ENCODE measurements at places on chromosomes 3 and 15.
A peak's percentile ranks its signal among the peaks of the same experiment; 100 is the strongest.

DNA sequence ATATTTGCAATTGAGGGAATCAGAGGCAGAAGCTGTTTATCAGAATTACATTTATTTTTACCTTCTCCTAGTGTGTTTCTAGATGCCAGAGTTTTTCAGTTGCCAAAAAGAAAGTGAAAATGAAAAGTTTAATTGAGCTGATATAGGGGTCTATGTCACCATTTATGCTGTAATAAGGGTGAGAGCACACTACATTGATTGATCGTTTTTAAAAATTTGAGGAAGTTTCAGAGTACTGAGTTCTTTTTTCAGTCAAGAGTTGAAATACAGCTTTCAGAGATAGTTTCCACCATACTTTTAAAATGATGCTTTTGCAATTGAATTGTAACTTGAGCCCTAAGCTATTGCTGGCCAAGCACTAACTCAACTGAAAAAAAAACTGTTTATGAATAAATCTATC is 326.9 kb downstream of the UNC13C start:
- no peak for DNase-seq

GRCh38 chr15:63783441-63783840 is 50.3 kb downstream of the HERC1 start:
- no peak for DNase-seq

GRCh38 chr3:173983343-173983742 is 585.8 kb downstream of the NLGN1 start:
- no peak for DNase-seq

GRCh38 chr15:59295261-59296001 is 77.2 kb downstream of the MYO1E start:
- DNase-seq = no peak

DNA sequence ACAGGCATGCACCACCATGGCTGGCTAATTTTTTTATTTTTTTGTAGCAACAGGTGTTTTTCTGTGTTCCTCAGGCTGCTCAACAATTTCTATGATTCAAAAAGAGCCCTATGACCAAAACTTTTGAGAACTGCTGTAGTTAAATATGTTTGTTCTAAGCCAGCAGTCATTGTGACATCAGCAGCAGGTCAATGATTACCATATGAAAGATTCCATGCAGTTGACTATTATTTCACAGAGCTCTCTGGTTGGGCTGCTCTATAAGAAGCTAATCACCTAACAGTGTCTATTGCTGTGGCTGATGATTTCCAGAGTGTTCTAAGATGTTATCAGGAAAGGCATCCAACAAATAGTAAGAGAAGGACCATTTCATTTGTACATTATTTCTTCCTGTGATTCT is at the start of gene CCDC54:
CCDC54 (plus strand) TSS at position 289 of the 400 bp plus-strand sequence. CDS start 149 bp downstream, outside the sequence.
- no peak for DNase-seq

- peak; percentile 39 for DNase-seq
Measured at GRCh38 chr15:63971427-63971805, 74.9 kb downstream of the DAPK2 start.

DNA sequence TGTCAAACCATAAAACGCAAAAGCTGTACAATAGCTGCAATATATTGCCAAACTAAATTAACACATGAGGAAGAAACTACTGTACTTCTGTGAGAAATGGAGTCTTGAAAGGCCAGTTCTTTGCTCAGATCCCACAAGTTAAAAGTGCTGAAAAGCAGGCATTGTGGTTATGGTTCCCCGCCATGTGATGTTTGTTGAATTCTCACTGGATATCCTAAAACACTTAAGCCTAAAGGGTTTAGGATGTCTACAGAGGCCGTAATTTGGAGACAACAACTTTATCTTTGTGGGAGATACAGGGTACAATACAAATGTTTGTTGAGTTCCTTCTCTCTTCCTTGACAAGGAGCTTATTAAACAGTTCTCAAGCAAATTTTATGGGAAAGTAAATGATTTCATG is 53.2 kb downstream of the TMEM212 start:
- no peak for DNase-seq

DNA sequence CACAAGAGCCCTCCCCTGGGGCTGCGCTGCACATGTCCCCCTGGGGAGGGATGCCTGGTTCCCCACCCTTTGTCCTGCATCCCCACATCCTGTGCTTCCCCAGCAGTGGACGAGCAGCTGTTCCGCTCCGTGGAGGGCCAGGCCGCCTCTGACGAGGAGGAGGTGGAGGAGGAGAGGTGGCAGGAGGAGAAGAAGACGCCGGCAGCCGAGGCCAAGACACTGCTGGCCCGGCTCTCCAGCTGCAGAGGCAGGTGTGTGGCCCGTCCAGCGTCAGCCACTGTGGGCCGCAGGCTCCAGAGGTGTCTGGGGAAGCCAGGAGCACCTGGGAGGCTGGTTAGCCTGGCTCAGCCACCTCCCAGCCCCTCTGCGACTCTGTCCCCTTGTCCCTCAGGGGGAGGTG is 27.9 kb upstream of the GP9 start:
- DNase-seq = no peak

DNA sequence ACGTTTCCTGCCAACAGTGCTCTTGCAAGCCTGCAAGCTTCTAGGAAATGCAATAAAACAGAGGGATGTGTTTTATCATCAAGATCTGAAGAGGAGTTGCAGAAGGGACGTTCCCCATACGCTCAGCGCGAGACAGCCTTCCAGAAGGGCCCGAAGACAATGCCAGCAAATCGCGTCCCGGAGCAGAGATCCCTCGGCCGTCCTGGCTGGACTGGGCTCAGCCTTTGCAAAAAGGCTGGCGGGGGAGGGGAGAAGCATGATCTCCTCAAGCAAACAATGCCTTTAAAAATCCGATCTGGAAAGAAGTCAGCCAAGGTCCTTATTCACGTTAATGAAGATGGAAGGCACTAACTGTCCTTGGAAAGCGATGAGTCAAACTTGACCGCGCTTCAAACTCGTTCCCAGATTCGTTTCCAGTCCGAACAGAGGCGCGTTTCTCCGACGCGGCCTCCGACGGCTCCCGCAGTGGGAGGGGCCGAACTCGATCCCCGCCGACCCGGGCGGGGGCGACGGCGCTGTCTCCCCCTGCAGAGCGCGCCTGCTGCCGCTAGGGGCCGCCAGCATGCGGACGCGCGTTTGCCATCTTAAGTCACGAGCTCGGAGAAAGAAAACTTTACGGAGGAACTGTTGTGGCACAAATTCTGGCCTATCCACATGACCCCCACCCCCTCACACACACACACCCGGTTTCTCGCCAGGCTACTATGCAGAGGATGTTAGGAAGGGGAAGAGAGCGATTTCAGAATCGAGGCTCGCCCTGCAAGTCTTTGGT is 5.5 kb downstream of the BCL6 start:
- DNase-seq = peak; percentile 70

DNA sequence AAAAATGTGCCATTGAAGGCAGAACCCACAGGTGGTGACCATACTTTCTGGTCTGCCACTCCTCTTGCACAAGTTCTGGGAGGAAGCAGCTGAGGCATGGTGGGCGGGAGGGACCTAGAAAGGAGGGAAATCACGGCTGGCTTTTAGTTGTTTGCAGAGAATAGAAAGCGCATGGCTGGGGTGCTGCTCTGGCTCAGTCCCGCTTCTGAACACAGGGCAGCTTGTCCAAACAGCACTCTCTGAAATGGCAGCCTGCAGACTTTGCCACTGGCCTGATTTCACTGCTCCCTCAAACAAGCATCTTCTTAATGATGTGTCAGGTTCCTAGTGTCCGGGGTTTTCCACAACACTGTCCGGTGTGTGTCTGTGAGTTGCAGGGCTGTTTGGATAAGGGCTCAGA is 76.7 kb downstream of the AAGAB start:
- DNase-seq = no peak

GRCh38 chr3:30347679-30348216 is 258.7 kb upstream of the TGFBR2 start:
- peak; percentile 35 for DNase-seq

DNA sequence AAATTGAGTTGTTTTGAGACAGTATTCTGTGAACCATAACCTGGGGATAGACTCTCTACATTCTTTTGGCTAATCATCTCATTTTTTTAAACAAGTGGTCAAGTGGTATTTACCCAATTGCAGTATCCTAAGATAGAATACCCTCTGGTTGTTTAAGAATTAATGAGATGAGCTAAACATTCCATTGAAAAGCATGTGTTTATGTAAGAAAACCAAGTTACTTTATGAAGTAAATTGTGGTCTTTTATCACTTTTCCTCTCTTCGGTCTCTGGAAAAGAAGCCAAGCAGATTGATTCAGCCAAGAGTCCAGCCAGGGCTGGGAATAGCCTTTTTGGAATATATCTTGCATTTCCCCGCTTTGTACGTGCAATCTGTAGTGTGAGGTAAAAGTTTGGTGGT is 185.7 kb upstream of the TOPAZ1 start:
- DNase-seq = no peak

GRCh38 chr15:27824841-27825422 is 274.2 kb downstream of the OCA2 start:
- no peak for DNase-seq

DNA sequence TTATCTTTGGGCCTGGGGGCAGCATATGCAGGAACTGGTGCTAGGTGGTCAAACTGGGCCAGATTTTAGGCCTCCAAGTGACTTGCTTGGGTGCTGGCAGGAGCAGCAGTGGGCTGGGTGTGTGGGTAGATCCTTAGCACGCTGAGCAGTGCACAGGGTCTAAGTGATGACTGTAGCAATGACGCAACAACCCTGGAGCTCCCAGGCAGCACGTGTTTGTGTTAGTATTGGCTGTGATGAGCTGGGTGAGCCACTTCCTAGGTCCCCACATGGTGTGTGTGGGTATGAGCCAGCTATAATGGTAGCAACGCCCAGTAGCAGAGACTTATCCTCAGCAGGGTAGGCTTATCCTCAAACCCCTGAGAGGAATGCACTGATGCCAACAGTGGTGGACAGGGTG is 570.6 kb upstream of the ROBO1 start:
- no peak for DNase-seq

DNA sequence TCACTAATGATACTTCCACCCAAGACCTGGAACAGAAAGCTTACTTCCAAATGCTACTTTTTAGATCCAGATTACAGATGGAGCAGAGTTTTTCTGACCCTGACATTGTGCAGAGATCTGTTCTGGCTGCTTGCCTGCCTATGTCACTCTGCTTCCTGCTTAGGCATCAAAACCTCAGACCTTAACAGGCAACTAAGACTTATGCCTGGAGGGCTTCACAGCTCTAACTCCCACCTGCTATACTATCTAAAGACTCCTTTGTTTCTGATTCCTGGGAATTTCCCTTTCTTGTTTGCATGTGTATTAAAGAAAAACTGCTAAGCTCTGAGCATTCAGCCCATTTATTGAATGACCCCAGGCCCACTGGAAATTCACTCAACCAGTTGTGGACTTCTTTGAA is 157.4 kb upstream of the NPHP3 start:
- no peak for DNase-seq

DNA sequence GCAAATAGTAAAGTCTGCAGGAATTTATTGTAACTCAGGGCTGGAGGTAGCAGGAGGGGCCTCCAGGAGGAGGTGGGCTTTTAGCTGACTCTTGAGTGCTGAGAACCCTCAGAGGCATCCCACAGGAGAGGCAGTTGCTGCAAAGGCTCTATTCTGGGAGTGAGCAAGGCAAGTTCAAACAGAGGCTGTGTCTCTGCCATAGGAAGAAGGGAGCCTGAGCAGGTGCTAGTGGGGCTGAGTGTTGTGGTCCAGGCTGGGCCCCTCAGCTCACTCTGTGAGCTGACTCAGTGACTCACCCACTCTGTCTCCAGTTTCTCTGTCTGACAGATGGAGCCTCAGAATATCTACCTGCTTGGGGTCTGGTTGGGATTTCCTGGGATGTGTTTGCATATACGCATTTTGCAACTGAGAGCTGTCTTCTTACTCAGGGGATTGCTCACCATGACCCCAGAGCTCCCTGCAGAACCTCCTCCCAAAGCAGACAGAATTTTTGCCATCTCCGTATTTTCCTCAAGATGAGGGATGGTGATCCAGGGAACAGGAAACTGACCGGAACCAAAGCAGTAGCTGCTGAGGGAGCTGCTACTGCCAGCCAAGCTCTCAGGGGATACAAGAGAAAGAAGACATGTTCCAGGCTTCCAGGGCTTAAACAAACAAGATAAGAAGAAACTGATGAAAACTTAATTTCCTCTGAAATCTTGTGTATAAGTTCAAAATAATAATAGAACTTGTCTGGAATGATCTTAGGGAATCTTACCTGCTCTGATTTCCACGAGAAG is 13.6 kb upstream of the NOX5 start:
- DNase-seq = no peak

DNA sequence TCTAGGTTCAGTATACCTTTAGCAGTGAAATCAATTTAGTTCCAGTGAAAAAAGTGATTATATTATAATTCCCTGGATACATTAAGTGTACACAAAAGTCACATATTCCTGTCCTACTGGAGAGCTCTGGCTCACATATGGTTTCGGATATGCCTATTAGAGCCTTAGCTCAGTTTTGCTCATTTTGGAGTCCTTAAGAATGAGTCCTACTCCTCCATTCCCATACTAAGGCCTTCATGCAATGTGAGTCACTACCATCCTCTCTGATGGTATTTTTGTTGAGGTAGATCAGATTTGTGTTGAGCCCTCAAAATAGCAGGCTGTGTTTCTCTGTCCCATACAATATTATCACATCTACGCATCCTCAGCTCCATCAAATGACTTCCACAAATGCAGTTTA is 294.2 kb upstream of the COL8A1 start:
- DNase-seq = no peak

GRCh38 chr3:107325446-107325845 is 51.8 kb upstream of the CCDC54 start:
- no peak for DNase-seq

DNA sequence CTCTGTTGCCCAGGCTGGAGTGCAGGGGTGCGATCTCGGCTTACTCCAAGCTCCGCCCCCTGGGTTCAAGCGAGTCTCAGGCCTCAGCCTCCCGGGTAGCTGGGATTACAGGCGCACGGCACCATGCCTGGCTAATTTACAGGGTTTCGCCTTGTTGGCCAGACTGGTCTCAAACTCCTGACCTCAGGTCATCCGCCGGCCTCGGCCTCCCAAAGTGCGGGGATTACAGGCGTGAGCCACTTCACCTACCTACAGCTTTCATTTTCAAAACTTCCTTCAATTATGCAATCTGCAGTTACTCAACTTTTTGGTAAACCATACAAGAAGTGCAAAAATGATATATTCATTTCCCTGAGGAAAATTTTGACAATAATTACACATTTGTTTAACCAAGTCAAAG is 14.0 kb downstream of the NANOGP8 start:
- no peak for DNase-seq

DNA sequence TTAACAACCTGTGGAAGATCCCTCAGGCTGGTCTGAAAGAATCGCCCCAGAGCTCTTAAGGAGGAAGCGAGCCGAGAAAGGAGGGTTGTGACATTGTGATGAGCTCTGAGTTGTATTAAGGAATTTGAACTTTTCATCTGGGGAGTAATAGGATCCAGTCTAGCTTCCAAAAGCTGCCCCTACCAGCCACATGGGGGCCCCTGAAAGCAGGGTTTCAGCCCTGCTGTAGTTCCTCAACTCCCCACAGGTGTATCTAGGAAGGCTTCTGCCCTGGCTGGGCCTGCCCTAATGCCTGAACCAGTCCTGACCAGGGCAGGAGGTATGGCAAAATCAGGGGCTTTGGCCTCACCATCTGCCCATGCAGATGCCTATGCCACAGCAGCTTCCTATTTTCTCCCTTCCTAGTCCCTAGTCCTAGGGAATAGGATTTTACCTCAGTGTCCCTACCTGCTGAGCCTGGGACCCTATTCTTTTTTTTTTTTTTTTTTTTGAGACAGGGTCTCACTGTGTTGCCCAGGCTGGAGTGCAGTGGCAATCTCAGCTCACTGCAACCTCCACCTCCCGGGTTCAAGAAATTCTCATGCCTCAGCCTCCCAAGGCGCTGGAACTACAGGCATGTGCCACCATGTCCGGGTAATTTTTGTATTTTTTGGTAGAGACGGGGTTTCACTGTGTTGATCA is 5.0 kb upstream of the AP3S2 start:
- no peak for DNase-seq
